ENCODE measurements at places on chromosomes 1 and 21.

GRCh38 chr21:35120631-35121180, 71.6 kb upstream of the RUNX1 start:
- no peak for DNase-seq

DNA sequence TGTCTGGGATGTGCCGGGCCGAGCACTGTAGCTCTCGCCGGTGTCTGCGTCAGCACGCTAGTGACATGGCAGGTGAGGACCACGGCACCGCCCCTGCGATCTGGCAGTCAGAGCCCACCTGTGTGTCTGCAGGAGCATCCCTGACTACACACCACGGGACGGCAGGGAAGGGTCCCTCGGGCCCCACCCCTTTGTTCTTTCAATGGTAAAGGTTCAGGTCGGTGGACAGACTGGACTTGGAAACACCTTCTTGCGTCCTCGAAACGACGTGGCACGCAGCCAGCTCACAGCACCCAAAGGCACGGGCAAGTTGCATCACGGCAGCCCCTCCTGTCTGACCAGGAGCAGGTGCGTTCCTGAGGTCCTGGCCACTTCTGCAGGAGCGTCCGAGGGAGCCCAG, 3.7 kb upstream of the SAMD11 start:
- no peak for DNase-seq

- DNase-seq = no peak
Measured at GRCh38 chr21:17554120-17554519, 41.3 kb downstream of the CXADR start.

DNA sequence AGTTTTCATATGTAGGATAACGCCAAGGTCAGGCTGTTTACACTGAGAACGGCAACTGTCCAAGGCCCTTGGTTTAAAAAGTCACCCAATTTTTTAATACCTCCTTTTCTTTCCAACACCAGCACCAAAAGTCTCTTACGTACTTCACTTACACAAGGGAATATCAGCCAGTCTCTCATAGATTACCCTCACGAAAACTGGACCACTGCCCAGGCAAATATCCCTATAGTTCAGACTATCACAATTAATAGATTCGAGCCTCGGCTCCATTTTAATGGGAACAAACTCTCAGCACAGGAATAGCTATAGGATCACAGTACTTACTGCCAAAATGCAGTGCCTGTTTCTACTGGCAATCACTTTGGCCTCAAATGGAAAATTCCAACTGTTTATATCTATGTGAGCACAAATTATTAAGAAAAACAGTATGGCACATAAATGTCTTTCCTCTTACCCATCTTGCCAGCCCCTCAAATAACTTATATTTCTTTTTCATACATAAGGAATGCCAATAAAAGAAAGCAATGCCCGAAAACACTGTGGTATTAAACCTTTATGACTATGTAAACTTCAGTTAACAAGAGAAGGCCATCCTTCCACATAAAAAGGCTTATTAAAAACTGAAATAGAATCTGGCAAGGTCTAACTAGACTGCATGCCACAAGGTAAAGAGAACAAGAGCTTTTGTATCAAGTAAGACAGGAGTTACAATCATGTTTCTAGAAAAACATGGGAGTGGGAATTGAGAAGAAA, 97.8 kb downstream of the SLC45A1 start:
- DNase-seq = no peak

DNA sequence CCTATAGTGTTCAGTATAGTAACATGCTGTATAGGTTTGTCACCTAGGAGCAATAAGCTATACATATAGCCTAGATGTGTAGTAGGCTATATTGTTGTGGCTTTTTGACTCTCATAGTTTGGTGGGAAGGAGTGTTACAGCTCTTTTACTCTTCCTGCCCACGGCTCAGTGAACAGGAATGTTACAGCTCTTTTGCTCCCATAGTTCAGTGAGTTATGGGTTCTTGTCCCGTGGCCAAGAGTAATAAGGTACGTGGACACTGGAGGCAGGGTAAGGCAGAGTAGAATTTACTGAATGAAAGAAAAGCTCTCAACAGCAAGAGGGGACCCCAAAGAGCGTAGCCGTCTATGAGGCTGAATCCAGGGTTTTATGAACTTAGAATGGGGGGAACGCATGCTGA, 734.3 kb downstream of the ADGRL2 start:
- DNase-seq = no peak

GRCh38 chr1:84156210-84156621, 12.1 kb downstream of the PRKACB start:
- DNase-seq = no peak

DNA sequence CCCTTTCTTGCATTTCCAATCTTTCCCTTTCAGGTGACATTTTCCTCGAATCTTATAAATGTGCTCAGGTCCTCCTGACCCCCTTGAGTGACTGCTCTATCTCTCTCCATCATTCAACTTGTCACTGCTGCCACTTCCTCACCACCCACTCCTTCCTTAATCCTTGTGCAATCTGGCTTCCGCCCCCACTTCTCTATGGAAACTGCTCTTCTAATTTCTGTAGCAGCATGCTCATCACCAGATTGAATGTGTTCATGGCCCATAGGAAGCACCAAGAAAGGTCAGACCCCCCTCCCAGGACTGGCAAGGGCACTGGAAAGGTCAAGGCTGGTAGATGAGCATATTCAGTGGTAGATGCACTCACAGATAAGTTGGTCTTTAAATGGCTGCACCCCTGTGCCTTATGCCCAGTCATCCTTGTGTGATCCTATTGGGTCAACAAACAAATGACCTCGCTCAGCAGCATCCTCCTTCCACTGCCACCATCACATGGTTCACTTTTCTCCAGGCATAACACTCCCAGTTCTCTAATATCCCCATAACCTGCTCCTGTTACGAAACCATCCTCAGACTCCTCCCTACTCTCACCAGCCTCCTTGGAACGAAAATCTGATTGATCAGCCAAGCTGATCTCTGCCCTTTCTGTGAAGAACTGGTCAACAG, 288.5 kb upstream of the POU3F1 start:
- no peak for DNase-seq

DNA sequence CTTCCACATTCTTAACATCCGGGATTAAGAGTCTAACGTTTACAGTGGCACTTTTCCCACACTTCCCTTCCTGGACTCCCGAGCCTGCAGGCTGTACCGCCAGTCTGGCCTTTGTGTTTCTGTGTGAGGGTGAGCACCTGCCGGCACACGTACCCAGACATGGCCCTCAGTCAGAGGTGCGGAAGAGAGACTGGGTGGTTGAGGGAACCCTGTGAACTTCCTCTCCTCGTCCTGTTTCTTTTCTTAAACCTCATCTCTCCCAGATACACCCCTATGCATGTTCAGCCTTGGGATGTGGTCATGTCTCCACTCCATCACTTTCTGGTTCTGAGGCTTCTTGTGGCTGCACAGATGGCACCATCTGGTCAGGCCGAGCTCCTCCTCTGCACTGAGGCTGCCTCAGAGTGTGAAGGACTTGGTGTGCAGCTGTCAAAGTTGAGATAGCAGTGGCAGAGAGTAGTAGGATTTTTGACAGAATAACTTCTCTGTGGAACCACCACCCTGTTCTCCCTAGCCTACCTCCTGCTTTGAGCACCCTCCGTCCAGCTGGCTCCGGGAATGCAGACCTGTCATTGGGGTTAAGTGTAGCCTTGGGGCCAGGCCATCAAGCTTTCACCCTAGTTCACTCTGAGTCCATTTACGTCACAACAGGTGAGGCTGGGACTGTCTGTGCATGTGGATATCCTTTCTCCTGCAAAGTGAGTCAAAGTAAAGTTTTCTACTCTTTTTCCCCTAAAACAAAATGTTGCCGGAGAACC, 31.4 kb downstream of the VASH2 start:
- DNase-seq = no peak

- DNase-seq = no peak
Measured at GRCh38 chr1:239566074-239566473, 179.7 kb downstream of the CHRM3 start.

DNA sequence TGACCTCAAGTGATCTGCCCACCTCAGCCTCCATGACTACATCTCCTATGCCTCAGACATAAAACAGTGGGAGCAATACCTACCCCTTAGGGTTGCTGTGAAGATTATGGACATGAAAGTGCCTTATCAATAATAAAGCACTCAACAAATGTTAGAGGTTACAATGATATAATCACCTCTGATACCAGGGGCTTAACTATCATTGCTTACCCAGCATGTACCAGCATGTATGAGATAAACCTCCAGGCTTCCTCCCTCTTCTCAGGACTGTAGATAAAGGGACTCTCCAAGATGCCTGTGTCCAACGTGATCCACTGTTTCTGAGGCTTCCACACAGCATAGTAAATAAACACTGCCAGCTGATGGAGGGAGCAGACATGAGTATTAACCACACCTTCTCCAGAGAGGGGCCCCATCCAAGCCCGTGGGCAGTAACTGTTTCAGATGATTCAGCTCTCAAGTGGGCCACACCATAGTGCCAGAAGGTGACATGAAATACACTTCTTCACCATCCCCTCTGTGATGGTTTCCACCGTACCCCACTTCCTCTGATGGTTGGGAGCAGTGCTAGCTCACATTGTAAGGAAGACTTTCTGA, 26.2 kb downstream of the RHBDL2 start:
- no peak for DNase-seq

- DNase-seq = no peak
Measured at GRCh38 chr1:31326461-31326860, 29.6 kb downstream of the ZCCHC17 start.

DNA sequence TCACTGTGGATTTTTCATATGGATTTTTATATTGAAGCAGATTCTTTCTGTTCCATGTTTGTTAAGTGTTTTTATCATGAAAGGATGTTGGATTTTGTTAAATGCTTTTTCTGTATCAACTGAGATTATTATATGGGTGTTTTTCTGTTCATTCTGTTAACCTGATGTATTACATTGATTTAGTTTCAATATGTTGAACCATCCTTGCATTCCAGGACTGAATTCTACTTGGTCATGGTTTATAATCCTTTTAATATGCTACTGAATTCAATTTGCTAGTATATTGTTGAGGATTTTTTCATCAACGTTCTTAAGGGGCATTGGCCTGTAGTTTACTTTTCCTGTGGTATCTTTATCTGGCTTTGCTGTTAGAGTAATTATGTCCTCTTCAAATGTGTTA, 55.8 kb downstream of the CCDC30 start:
- no peak for DNase-seq

DNA sequence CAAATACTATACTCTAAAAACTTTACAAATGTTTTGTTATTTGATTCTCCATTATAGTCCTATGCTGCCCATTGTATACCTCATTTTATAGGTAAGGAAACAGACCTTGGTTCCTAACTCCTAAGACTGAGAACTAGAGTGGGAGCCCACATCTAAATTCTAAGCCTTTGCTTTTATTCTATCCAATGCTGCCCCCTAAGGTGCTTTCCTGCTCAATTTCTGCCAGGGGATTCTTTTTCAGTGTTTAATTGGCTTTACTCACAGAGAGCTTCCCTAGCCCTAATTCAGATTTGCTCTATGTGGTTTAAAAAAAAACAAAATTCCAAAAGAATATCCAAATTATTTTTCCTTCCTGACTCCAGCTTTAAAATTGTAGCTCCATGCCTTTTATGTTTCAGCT, 64.5 kb downstream of the KIF14 start:
- no peak for DNase-seq

DNA sequence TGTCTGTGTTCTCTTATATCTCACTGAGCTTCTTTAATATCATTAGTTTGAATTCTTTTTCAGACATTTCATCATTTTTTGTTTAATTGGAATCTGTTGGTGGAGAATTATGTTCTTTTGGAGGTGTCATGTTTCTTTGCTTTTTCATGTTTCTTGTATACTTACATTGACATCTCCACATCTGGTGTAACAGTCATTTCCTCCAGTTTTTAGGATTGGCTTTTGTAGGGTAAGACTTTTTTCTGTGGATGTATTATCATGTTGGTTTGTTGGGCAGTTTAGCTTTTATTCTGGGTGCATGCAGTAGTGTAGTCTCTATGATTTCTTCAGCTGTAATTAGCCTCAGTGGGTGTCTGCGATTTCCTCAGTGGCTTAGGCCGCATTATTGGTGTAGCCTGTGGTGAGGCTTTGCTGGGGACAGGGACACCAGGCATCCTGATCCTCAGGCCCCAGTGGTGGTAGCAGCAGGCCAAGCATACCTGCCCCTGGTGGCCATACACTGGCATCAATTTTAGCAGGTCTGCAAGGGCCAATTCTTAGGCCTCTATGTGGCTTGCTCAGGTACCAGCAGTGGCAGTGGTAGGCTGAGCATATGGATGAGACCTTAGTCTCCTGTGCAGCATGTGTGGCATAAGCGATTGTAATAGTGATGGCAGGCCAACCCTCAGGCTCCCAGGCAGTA, 77.6 kb upstream of the SAMD13 start:
- no peak for DNase-seq

DNA sequence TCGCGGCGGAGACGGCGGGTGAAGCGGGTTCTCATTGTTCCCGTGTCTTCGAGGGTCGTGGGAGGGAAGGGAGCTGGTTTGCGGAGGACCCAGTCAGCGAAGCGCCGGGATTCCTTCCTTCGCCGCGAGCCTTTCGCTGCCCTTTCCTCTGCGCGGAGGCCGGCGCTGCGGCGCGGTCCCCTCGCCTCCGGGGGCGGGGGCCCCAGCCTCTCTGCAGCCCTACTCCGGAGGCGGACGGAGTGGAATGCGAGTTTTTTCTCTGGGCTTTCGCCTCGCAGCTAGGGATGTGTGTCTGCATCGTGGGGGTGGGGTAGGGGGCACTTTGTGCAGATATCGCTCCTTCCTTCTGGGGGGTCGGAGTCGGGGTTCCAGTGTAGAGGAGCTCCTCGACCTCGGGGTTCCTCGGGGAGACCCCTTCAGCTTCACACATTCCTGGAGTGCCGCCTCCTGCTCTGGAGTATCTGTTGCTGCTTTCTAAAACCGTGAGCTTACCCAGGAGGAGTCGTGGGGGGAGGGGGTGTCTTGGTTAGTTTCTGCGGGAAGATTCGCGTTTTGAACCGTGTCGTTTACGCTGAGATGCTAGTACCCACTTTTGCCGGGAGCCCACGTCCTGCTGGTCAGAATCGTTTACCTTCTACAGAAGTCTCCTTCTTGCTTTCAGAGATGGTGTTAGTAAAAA, 595 bp downstream of the RNF2 start:
- no peak for DNase-seq

GRCh38 chr1:180501865-180502360, 464 bp downstream of the ACBD6 start:
- DNase-seq = no peak

DNA sequence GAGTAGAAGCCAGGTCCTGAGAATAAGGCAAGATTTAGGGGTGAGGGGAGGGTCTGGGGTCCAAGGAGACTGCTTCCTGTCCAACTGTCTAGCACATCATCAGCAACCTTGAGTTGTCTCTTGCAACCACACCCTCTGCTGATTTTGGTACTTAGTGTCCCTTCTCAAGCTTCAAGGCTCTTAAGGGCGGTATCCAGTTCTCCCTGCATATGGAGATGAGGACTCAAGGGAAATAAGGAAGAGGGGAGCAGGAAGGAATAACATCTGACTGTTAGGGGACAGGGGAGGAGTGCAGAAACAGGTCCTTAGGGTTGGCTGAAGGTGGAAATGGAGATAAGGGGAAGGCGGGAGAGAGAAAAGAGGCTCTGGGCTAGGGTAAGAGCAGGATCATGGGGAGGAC, 12.3 kb downstream of the MYOG start:
- no peak for DNase-seq

DNA sequence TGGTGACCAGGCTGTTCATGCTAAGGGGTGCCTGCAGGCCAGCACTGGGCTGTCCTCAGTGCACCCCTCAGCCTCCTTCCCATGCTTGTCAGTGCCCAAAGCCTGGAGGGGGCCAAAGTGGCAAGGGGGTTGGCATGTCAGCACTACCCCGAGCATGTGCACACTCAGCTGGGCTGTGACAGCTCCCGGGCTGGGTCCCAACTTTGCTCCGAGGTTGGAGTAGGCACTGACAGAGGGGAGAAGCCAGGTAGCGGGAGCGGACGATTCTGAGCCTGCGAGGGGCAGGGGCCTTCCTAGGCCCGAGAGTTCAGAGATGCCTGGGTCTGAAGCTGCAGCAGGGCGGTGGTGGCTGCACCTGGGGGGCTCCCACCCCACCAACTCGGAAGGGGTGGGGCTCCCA, 119.0 kb downstream of the MAST2 start:
- no peak for DNase-seq

Measured in activated gamma-delta T cell treated with Interleukin-2 at 50 U/mL for 16 hours (primary cell).